Heart right ventricle (tissue), 16 donors: ENCODE measurements at places on chromosomes 6 and 20. TPM values are rescaled to one million over a fixed set of nuclear protein-coding genes. Genes with fewer than 3 reads are reported as not detected.

DNA sequence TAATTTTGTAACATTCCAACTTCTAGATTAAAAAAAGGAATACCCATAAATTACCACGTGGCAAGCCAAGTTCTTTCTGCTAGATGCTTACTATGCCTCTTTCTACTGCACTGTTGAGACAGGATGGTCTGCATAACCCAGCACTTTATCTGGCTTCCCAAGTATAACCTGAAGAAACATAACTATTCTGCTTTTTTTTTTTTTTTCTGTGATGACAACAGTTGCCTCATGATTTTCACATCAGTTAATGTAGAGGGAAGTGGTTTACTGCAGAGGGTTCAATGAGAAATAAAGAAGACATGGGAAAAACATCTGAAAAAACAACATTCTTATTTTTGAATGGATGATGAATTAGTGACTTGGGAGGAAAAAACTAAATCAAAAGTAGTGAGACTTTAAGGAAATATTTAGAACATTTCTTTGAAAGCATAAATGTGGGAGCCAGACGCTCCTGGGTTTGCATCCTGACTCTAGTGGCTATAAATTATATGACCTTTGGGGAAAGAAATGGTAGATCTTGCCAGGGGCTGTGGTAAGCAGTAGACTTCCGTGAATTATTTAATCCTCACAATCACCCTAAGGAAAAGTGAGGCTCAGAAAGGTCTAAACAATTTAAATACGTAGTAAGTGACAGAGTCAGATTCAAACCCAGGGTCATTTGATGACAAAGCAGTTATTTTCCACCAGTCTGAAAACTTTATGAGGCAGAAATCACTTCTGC lies 230.7 kb downstream of the PHACTR1 start:
- no peak for DNase-seq

- DNase-seq = no peak
Measured at GRCh38 chr6:47379328-47379727, 69.6 kb upstream of the TNFRSF21 start.

Gene TIAM2
- polyA plus RNA-seq = 7.5 TPM

Gene SIRPB2
- polyA plus RNA-seq = 0.88 TPM

- DNase-seq = no peak
Measured at GRCh38 chr20:36572701-36573102, 695 bp upstream of the TGIF2 start.
